H9 (cell line): ENCODE measurements at places on chromosomes 16 and 17. TPM values are rescaled to one million over a fixed set of nuclear protein-coding genes. Genes with fewer than 3 reads are reported as not detected.
A peak's percentile ranks its signal among the peaks of the same experiment; 100 is the strongest.

The GP2 gene
- total RNA-seq, result not detected in 2 replicates

DNA sequence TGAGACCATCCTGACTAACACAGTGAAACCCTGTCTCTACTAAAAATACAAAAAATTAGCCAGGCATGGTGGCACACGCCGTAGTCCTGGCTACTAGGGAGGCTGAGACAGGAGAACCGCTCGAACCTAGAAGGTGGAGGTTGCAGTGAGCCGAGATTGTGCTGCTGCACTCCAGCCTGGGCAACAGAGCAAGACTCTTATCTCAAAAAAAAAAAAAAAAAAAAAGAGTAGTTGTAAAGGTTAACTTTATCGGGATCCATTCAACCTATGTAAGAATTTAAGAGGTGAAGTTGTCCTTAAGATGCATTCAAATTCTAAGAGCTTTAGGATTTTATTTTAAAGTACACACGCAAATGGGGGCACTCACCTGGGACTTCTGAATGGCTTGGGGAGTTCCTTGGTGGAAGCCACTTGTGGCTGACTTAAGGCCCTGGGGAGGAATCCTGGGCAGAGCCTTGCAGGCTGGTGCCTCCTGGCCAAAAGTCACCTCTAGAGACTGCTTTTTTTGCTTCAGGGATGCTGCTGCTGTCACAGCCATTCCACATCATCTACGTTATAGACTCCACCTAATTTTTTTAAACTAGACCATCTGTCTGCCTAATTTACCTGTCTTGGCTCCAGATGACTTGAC lies 3.3 kb downstream of the CTCF start:
- no peak overlapping the region for H3K4me3 ChIP-seq
- no peak overlapping the region for H3K27ac ChIP-seq
- no peaks in the 10 kb centered on the region for H3K36me3 ChIP-seq
- H3K4me1 ChIP-seq, result 0 out of 2 replicates have a peak, but pooled peaks cover 3% of the 10 kb centered on the region
- DNase-seq, result no peak

GRCh38 chr17:74968361-74968780 lies 4.2 kb downstream of the HID1 start:
- H3K27me3 ChIP-seq, result peaks cover 15% of the 10 kb centered on the region
- no peak for DNase-seq
- no peak overlapping the region for H3K27ac ChIP-seq

DNA sequence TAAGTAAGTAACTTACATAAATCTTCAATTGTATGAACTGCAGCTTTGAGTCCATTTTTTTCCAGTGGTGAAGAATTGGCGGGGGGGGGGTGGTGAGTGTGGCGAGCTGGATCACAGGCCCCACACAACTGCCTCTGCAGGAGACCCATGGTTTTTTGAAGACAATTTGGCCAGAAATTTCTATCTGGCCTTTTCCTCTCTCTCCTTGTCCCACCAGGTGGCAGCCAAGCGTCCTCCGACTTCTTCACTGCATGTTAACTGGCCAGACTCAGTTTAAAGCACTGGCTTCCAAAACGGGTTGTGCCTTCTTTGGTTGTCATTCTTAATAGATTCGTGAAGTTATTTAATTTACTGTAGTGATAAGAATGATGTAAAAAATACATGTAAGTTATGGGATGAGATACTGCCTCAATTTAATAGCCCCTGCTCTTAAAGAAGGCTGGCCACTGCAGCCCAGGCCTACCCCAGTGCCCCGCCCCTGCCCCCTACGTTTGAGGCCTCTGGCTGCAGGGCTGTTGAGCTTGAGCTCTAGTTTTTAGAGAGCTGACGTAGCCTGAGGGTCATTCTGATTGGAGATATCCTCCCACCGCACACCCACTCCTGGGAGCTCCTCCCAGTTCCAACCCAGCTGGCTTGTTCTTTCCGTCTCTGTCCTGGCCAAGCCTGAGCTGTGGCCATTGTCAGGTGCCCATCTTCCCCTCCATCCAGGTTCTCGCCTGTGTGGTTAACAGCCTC lies 36.4 kb downstream of the AKAP1 start:
- H3K27me3 ChIP-seq, result no peaks in the 10 kb centered on the region
- H3K4me1 ChIP-seq, result no peaks in the 10 kb centered on the region
- DNase-seq, result peak; percentile 72
- H3K27ac ChIP-seq, result no peak overlapping the region
